ENCODE measurements at places on chromosomes 6 and 20. TPM values are rescaled to one million over a fixed set of nuclear protein-coding genes. Genes with fewer than 3 reads are reported as not detected.
A peak's percentile ranks its signal among the peaks of the same experiment; 100 is the strongest.

GRCh38 chr6:136784910-136785746 lies 7.1 kb downstream of the MAP3K5 start:
- H3K27ac ChIP-seq, result no peak overlapping the region
- DNase-seq, result no peak
- peaks cover 39% of the 10 kb centered on the region for H3K4me1 ChIP-seq
- peaks cover 4% of the 10 kb centered on the region for H3K27me3 ChIP-seq
- H3K36me3 ChIP-seq, result peaks cover 6% of the 10 kb centered on the region
- H3K4me3 ChIP-seq, result no peak overlapping the region

GRCh38 chr6:144722925-144723324 lies 437.8 kb downstream of the UTRN start:
- H3K36me3 ChIP-seq, result peaks cover 7% of the 10 kb centered on the region
- DNase-seq, result no peak
- H3K27me3 ChIP-seq, result no peaks in the 10 kb centered on the region
- H3K4me3 ChIP-seq, result no peak overlapping the region
- peaks cover 10% of the 10 kb centered on the region for H3K4me1 ChIP-seq
- no peak overlapping the region for H3K27ac ChIP-seq

- H3K4me3 ChIP-seq, result no peak overlapping the region
- no peaks in the 10 kb centered on the region for H3K27me3 ChIP-seq
- peaks cover 56% of the 10 kb centered on the region for H3K4me1 ChIP-seq
- H3K27ac ChIP-seq, result no peak overlapping the region
- DNase-seq, result peak; percentile 51
Measured at GRCh38 chr6:35181933-35182612, 31.7 kb upstream of the SCUBE3 start.

- H3K4me1 ChIP-seq, result no peaks in the 10 kb centered on the region
- no peak for DNase-seq
- peaks cover 2% of the 10 kb centered on the region for H3K27me3 ChIP-seq
- no peaks in the 10 kb centered on the region for H3K36me3 ChIP-seq
- H3K27ac ChIP-seq, result no peak overlapping the region
Measured at GRCh38 chr6:6742535-6742934, 154.0 kb downstream of the LY86 start.

DNA sequence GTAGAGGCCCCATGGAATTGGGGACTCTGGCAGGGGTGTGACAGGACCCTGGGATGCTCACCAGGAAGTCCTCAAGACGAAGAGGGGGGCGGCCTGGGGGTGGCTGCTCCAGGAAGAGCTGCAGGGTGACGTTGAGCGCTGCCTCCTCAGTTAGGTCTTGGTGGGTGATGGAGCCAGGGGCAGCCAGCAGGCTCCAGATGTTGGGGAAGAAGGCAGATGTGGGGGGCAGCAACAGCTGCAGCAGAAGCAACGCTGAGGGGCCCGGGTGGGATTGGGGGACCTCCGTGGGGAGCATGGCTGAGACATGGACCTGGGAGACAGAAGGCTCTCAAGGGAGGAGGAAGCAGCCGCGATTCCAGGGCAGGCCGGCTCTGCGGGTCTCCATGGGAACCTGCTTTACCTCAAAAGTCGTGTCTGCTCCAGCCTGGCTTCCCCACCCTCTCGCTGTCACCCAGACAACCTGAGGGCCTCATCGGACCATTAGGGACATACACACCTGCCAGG lies 591 bp downstream of the VWA7 start:
- no peak for DNase-seq
- H3K4me3 ChIP-seq, result peak overlapping the region; percentile 8
- H3K4me1 ChIP-seq, result peaks cover 12% of the 10 kb centered on the region
- peak overlapping the region; percentile 69 for H3K27ac ChIP-seq
- H3K36me3 ChIP-seq, result peaks cover 5% of the 10 kb centered on the region

DNA sequence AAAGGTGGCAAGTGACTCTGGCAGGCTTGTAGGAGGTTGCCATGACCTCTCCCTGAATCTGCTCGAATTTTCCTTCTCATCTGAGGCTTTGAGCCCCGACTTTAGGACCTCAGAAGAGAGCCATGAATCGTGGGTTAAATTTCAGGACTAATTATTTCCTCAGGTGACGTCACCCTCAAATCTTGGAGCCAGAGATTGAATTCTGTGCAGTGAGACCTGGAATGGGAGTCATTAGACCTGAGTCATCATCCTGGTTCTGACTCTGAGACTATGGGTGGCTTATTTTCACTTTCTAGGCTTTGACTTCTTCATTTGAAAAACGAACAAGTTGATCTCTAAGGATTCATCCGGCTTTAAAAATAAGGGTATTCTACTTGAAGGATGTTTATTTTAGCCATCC lies 48.5 kb upstream of the PDYN start:
- H3K27ac ChIP-seq, result no peak overlapping the region
- no peaks in the 10 kb centered on the region for H3K36me3 ChIP-seq
- H3K27me3 ChIP-seq, result peaks cover 63% of the 10 kb centered on the region
- no peaks in the 10 kb centered on the region for H3K4me1 ChIP-seq

DNA sequence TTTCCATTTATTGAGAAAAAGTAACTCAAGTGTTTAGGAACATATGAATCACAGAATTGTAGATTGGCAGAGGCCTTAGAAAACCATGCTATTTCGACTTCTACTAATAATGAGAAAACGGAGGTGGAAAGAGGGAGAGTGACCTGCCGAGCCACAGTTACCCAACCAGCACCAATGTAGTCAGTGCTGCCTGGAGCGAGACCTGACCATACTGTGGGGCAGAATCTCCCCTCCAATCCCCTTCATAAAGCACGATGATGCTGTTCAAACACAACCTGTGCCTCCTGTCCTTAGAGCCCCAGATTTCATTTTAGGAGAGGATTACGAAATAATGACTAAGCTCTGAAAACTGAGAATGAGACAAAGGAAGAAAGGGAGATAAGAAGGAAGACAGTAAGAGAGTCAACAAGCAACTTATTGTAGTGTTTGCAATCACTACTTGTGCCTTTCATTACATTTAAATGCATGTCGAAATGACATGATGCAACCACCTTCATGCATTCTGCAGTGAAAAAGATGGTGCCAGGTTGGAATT lies 70.6 kb downstream of the ATXN1 start:
- no peak overlapping the region for H3K4me3 ChIP-seq
- no peaks in the 10 kb centered on the region for H3K27me3 ChIP-seq
- H3K36me3 ChIP-seq, result peaks cover 4% of the 10 kb centered on the region
- no peak for DNase-seq

DNA sequence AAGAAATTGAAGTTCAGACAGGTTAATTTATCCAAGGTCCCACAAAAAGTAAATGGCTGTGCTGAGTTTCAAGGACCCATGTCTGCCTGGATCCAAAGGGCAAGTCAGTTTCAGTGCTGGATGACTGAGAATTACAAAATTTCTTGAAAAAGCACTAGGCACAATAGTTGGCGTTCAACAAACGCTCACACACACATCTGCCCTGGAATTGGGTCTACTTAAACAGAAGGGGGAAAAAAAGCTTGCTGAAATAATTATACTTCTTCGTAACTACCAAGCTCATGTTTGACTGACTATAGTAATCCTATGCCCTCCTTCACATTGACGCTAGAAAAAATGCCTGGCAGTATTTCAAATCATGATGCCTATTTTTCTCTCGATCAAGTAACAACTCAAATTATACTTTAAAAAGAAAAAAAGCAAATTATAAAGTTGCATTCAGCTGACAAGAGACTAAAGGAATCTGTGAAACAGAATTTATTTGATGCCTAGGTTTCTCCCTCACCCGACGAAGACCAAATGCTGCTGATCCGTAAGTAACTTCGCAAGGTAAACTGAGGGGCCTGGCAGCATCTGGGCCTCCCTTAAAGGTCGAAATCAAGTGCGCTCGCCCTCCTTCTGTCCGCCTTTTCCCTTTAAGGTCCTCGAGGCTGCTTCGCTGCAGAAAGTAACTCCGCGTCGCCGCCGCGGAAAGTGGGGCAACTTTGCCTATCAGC lies 650 bp upstream of the CD2AP start:
- peak overlapping the region; percentile 98 for H3K27ac ChIP-seq
- peaks cover 37% of the 10 kb centered on the region for H3K4me1 ChIP-seq
- H3K4me3 ChIP-seq, result peak overlapping the region; percentile 99
- H3K36me3 ChIP-seq, result no peaks in the 10 kb centered on the region
- DNase-seq, result no peak
- no peaks in the 10 kb centered on the region for H3K27me3 ChIP-seq

GRCh38 chr20:5918856-5919625 lies 31.3 kb downstream of the TRMT6 start:
- H3K27me3 ChIP-seq, result peaks cover 39% of the 10 kb centered on the region
- H3K4me3 ChIP-seq, result no peak overlapping the region
- H3K27ac ChIP-seq, result no peak overlapping the region
- no peaks in the 10 kb centered on the region for H3K36me3 ChIP-seq

GRCh38 chr6:154931711-154932424 lies 63.2 kb upstream of the TIAM2 start:
- no peaks in the 10 kb centered on the region for H3K27me3 ChIP-seq
- peak overlapping the region; percentile 40 for H3K27ac ChIP-seq
- DNase-seq, result no peak
- H3K4me3 ChIP-seq, result no peak overlapping the region

- H3K36me3 ChIP-seq, result no peaks in the 10 kb centered on the region
- H3K4me1 ChIP-seq, result peaks cover 27% of the 10 kb centered on the region
- no peak for DNase-seq
Measured at GRCh38 chr6:14272737-14273085, 155.1 kb downstream of the CD83 start.

DNA sequence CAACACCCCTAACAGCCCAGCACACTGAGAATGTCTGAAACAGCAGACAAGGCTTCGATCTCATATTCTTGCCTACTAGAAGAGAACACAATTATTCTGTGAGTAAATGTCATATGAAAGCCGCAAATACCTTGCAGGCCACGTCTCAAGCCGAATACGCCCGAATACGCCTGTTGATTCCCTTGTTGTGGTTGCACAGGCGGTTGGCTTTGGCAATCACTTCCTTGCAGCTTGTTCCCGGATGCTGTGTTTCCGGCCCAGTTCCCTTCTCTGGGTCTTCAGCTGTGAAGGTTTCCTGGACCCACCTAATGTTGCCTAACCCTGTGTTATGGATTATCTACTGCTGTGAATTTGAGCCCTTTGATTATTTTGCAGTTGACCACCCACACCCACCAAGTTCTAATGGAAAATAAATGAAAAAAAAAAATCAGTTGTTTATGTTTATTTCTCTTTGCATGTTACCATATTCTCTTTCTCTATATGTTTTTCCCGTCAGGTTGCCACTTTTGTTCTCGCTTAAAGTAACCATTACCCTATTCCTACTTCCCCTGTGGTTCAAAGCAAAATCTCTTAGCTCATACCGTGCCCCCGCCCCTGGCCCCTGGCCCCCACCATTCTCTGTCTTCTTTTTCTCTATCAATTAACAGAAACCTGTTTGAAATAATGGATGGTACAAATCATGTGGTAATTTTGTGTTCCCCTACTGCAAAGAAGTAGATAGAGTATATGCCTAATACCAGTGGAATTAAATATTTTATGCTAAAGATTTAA lies 172.4 kb downstream of the ADGB start:
- H3K27me3 ChIP-seq, result no peaks in the 10 kb centered on the region
- no peak for DNase-seq
- no peaks in the 10 kb centered on the region for H3K36me3 ChIP-seq
- H3K4me3 ChIP-seq, result no peak overlapping the region

DNA sequence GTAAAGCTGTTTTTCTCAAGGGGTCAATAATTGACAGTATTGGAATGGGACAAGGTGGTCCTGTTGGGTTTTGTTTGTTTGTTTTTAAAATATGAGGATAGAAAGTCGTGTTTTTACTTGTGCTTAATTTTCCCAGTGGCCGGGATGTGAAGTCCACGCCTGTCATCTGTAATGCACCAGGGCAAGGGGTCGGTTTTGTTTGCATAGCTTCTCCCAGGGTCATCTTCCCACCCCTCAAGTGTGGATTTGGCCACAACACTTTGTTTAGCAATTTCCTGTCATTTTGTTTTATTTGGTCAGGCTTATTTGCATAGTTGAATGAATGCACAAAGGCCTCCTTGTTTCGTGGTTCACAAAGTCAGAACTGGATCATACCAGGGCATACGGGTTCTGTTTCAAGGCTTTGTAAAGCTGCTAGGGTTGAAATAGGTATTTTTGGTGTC lies 29.8 kb downstream of the SYNJ2 start:
- no peak overlapping the region for H3K27ac ChIP-seq
- DNase-seq, result no peak
- H3K4me3 ChIP-seq, result no peak overlapping the region

DNA sequence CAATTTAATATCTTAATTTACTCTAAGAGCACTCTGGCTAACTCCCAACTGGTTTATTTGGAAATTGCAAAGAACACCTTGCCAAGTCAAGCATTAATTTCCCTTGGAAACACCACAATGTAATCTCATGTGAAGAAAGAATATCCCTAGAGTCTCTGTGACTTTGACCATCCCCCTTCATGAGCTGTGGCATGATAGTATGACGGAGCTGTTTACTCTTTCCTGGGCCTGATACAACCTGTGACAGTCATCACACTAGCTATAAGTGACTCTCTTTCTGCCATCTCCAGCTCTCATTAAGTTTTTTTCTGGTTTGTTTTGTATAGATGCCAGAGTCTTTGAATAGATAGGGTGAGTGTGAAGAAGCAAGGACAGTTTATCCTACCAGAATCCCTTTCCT lies 470.3 kb upstream of the JARID2 start:
- DNase-seq, result no peak
- H3K4me3 ChIP-seq, result no peak overlapping the region
- peaks cover 7% of the 10 kb centered on the region for H3K27me3 ChIP-seq

- no peak for DNase-seq
- H3K36me3 ChIP-seq, result no peaks in the 10 kb centered on the region
- no peaks in the 10 kb centered on the region for H3K4me1 ChIP-seq
- H3K4me3 ChIP-seq, result no peak overlapping the region
- no peaks in the 10 kb centered on the region for H3K27me3 ChIP-seq
Measured at GRCh38 chr6:162388383-162388777, 339.2 kb downstream of the PRKN start.

- DNase-seq, result no peak
- no peak overlapping the region for H3K4me3 ChIP-seq
- H3K36me3 ChIP-seq, result no peaks in the 10 kb centered on the region
- no peak overlapping the region for H3K27ac ChIP-seq
- peaks cover 5% of the 10 kb centered on the region for H3K4me1 ChIP-seq
Measured at GRCh38 chr20:38897267-38897666, 28.9 kb upstream of the FAM83D start.

- no peaks in the 10 kb centered on the region for H3K27me3 ChIP-seq
- H3K4me3 ChIP-seq, result no peak overlapping the region
- peaks cover 6% of the 10 kb centered on the region for H3K4me1 ChIP-seq
- no peak overlapping the region for H3K27ac ChIP-seq
- H3K36me3 ChIP-seq, result no peaks in the 10 kb centered on the region
- DNase-seq, result no peak
Measured at GRCh38 chr6:10174056-10174455, 240.8 kb downstream of the TFAP2A start.

The PPIL6 gene
- 4.8 TPM for total RNA-seq

The HLA-DRB5 gene
- total RNA-seq, result 0.77 TPM

The TCP11 gene
- 0.24 TPM for total RNA-seq

The IP6K3 gene
- 0.16 TPM for total RNA-seq

The C20orf204 gene
- 3.2 TPM for total RNA-seq

The AVP gene
- not detected for total RNA-seq

The NXT1 gene
- total RNA-seq, result 24.8 TPM

The SNAP91 gene
- total RNA-seq, result 0.40 TPM

The AIF1 gene
- total RNA-seq, result 5.1 TPM

The MYL9 gene
- total RNA-seq, result 248 TPM

Data from mesothelial cell of epicardium (in vitro differentiated cells).